ENCODE measurements at places on chromosomes 5 and 9. TPM values are rescaled to one million over a fixed set of nuclear protein-coding genes. Genes with fewer than 3 reads are reported as not detected.
A peak's percentile ranks its signal among the peaks of the same experiment; 100 is the strongest.

GRCh38 chr5:37015795-37016666 is 139.5 kb downstream of the NIPBL start:
- H3K27ac ChIP-seq: no peak overlapping the region
- DNase-seq: no peak
- H3K4me3 ChIP-seq: no peak overlapping the region
- no peaks in the 10 kb centered on the region for H3K27me3 ChIP-seq
- H3K4me1 ChIP-seq: no peaks in the 10 kb centered on the region
- H3K36me3 ChIP-seq: peaks cover 16% of the 10 kb centered on the region

DNA sequence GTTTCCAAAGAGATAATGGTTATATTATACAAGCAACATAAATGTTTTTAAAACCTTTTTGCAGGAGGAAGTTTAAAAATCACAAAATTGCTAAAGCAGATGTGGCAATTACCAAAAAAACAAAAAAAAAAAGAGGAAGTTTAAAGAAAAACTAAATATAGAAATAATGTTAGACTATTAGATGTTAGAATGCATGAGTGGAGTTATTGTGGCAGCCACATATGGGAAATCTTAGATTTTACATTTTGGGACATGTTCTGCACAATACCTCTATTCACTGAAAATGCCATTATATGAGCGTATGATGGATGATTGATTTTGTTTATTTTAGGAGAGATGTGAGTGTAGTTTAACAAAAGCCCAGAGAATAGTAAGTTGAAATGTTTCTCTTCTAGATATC is 31.2 kb upstream of the DTWD2 start:
- H3K4me3 ChIP-seq: no peak overlapping the region
- H3K27me3 ChIP-seq: no peaks in the 10 kb centered on the region
- no peak overlapping the region for H3K27ac ChIP-seq
- no peaks in the 10 kb centered on the region for H3K4me1 ChIP-seq

DNA sequence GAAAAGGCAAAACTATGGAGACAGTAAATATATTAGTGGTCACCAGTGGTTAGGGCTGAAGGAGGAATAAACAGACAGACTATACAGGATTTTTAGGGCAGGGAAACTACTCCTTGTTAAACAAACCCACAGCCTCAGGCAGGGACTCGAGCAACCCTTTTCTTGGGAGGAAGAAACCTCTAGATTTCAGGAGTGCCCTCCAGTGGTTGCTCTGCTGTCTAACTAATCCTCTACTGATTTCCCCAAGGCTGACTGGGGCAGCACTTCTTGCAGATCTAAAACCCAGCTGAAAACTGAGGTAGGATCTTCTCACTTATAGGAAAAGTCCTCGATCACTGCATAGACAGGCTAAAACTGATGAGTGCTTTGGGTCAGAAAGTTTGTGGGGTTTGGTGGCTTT is 176.8 kb downstream of the ISOC1 start:
- peak; percentile 60 for DNase-seq
- no peaks in the 10 kb centered on the region for H3K27me3 ChIP-seq
- H3K4me1 ChIP-seq: no peaks in the 10 kb centered on the region
- H3K4me3 ChIP-seq: no peak overlapping the region
- H3K36me3 ChIP-seq: no peaks in the 10 kb centered on the region

DNA sequence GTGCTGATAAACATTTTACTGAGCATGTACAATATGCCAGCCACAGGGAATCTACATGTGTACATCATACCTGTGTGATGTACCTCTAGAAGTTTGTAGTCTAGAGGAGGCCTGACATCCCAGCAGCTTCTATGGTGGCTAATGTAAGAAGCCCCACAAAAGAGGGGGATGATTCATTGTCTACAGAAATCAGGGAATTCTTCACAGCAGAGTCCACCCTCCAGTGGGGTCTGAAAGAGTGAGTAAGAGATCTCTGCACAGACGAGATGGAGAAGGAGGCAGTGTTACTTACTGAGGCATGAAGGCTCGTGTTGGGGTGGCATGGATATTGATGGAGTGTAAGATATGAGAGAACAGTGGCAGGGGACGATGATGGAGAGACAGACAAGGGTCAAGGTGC is 103.0 kb downstream of the NTRK2 start:
- no peak for DNase-seq
- no peak overlapping the region for H3K4me3 ChIP-seq
- no peaks in the 10 kb centered on the region for H3K27me3 ChIP-seq
- no peaks in the 10 kb centered on the region for H3K4me1 ChIP-seq
- no peak overlapping the region for H3K27ac ChIP-seq

GRCh38 chr5:107736638-107737037 is 65.9 kb upstream of the EFNA5 start:
- H3K36me3 ChIP-seq: peaks cover 12% of the 10 kb centered on the region
- H3K27ac ChIP-seq: no peak overlapping the region
- no peak overlapping the region for H3K4me3 ChIP-seq

DNA sequence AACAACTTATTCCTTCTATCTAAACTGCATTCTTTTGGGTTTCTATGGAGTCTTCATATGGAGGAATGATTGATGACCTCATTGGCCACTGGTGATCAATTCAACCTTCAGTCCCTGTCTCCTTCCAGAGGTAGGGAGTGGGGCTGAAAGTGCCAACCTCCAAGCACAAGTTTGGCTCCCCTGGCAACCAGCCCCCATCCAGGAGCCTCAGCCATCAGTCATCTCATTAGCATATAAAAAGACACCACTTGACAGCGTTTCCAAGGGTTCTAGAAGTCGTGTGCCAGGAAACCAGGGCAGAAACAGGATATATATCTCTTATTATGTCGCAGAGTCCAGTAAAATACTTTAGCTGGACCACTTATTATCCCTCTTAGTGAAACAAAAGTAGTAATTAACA is 9.8 kb downstream of the SLC31A2 start:
- peak; percentile 74 for DNase-seq
- no peaks in the 10 kb centered on the region for H3K27me3 ChIP-seq
- H3K4me3 ChIP-seq: no peak overlapping the region
- H3K4me1 ChIP-seq: peaks cover 2% of the 10 kb centered on the region
- peaks cover 6% of the 10 kb centered on the region for H3K36me3 ChIP-seq

GRCh38 chr9:650362-650761 is 191.1 kb upstream of the DMRT1 start:
- peaks cover 7% of the 10 kb centered on the region for H3K4me1 ChIP-seq
- no peaks in the 10 kb centered on the region for H3K36me3 ChIP-seq
- H3K4me3 ChIP-seq: peak overlapping the region; percentile 63
- peak; percentile 49 for DNase-seq

DNA sequence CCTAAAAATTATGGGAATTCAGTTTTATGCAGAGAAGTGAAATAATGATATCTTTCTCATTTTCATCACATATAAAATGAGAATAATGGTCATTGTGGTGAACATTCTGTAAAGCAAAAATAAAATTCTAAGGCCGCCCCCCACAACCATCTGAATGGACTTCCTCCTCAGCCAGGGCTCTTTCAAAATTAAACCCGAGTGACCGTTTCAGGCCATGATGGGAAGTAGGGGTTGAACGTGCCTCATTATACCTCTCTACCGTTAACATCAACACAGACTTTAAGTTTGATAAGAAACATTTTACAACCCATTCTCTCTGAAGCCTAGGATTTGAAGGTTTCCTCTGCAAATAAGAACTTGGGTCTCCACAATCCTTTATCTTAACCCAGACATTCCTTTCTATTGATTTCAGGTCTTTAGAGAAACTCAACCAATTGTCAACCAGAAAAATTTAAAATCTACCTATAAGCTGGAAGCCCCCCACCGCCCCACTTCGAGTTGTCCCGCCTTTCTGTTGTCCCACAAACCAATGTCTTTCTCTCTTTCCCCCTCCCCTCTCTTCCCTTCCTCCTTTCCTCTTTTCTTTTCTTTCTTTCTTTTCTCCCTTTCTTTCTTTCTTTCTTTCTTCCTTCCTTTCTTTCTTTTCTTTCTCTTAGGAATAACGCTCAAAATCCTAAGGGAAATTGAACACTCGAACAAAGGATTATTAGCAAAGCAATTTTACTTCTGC is 1.7 kb upstream of the TMCO6 start:
- no peak overlapping the region for H3K27ac ChIP-seq
- DNase-seq: no peak
- H3K27me3 ChIP-seq: no peaks in the 10 kb centered on the region
- H3K4me1 ChIP-seq: no peaks in the 10 kb centered on the region
- H3K36me3 ChIP-seq: peaks cover 22% of the 10 kb centered on the region

DNA sequence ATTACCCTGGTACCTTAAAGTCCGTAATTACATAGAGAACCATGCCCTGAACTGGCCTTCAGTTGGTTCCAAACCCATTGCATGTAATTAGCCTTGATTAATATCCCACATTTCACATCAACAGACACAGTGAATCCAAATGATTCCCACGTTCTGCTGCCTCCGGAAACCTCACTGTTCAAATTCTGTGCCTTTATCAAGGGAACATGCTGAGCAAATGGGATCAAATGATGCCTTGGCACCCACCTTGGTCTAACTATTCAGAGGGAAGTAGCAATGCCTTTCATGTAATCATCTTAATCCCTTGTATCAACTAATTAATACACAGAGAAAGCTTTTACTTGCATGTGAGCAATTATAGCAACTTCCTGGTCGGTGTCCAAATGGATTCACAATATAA is 100.6 kb downstream of the EFNA5 start:
- no peaks in the 10 kb centered on the region for H3K36me3 ChIP-seq
- H3K27ac ChIP-seq: no peak overlapping the region
- H3K4me3 ChIP-seq: no peak overlapping the region
- DNase-seq: no peak

DNA sequence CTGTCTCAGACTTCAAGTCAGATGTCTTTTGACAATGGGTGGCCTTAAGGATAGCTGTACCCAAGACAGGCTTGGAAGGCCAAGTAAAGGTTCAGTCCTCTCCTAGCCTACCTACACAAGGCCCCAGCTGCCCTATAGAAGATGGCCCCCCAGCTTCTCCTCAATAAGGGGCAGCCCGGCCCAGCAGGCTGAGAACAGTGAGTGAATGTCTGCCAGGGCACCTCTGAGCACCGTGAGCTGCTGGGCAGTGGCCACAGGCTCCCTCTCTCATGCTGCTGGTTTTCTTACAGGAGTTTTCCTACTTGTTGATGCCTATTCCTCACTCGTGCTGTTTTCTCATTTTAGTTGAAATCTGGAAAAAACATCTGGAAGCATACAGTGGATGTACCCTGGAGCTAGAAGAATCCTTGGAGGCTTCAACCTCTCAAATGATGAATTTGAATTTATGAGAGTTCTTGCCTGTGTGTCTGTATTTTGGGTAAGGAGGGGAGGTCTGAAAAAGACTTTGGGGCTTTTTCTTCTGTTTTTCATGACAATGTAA is 40.1 kb downstream of the SECISBP2 start:
- peaks cover 88% of the 10 kb centered on the region for H3K36me3 ChIP-seq
- no peak for DNase-seq
- no peak overlapping the region for H3K27ac ChIP-seq
- H3K4me3 ChIP-seq: no peak overlapping the region
- no peaks in the 10 kb centered on the region for H3K27me3 ChIP-seq

DNA sequence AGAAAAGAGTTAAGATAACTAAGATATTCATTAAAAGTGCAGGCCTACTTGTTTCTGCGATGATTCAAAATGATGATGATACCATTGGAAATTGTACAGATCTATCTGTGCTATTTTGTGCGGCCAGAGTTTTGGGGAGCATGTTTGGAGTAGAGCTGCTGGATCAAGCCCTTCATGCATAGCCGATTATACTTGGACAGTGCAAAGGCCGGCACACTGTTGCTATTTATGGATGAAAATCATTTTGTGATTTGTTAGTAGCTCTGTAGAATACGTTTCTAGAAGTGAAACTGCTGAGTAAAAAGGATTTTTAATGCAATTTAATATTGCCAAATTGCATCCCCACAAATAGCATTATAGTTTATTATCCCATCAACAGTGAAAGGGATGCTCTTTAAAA is 82.1 kb upstream of the NMUR2 start:
- no peaks in the 10 kb centered on the region for H3K4me1 ChIP-seq
- no peaks in the 10 kb centered on the region for H3K36me3 ChIP-seq

GRCh38 chr5:94010814-94011213 is 269.4 kb upstream of the POU5F2 start:
- H3K27ac ChIP-seq: no peak overlapping the region
- no peak for DNase-seq
- H3K27me3 ChIP-seq: no peaks in the 10 kb centered on the region

- peak overlapping the region; percentile 53 for H3K4me3 ChIP-seq
- H3K36me3 ChIP-seq: no peaks in the 10 kb centered on the region
- peak; percentile 24 for DNase-seq
- no peaks in the 10 kb centered on the region for H3K27me3 ChIP-seq
- no peaks in the 10 kb centered on the region for H3K4me1 ChIP-seq
Observed at GRCh38 chr9:135076876-135077430, 10.5 kb upstream of the OLFM1 start.

GRCh38 chr5:84168841-84169240 is 215.8 kb downstream of the EDIL3 start:
- H3K27me3 ChIP-seq: no peaks in the 10 kb centered on the region
- H3K27ac ChIP-seq: no peak overlapping the region
- no peaks in the 10 kb centered on the region for H3K4me1 ChIP-seq
- H3K36me3 ChIP-seq: peaks cover 11% of the 10 kb centered on the region

DNA sequence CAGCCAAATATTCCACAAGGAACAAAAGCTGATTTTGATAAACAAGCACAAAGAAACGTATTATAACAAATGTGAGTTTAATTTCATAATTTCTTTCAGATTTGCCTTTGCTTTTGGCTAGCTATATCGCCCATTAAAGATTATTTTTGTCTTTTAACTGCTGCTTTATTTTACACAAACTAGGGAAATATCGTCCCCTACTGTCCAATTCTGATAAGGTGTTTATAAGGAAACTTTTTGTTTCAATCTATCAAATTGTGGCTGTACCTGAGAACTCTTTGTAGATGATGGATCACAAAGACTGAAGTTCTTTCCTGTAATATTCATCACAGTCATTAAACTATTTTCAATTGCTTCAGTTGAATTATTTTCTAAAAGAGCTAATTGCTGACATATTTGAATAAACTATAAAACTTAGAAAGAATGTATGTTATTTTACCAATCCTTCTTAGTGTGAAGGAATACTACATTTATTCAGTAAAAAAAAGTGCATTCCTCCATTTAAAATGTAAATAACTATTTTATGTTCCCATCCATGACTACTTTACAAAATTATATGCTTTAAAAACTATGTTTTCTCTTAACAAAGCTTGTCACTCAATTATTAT is 431.3 kb upstream of the ITGA1 start:
- no peak overlapping the region for H3K27ac ChIP-seq
- no peaks in the 10 kb centered on the region for H3K27me3 ChIP-seq
- DNase-seq: no peak
- no peak overlapping the region for H3K4me3 ChIP-seq
- no peaks in the 10 kb centered on the region for H3K4me1 ChIP-seq
- H3K36me3 ChIP-seq: no peaks in the 10 kb centered on the region

GRCh38 chr9:128457207-128457606 is 1.4 kb downstream of the ODF2 start:
- no peaks in the 10 kb centered on the region for H3K4me1 ChIP-seq
- peak; percentile 49 for DNase-seq
- peaks cover 19% of the 10 kb centered on the region for H3K27me3 ChIP-seq

GRCh38 chr5:34586117-34586885 is 69.8 kb upstream of the RAI14 start:
- H3K27ac ChIP-seq: no peak overlapping the region
- no peak for DNase-seq
- no peaks in the 10 kb centered on the region for H3K27me3 ChIP-seq
- H3K4me1 ChIP-seq: no peaks in the 10 kb centered on the region

LCN9 gene
- total RNA-seq: 0.72 TPM

DAB2IP gene
- total RNA-seq: 22.0 TPM

DNAH5 gene
- total RNA-seq: 0.50 TPM

PKD2L2 gene
- total RNA-seq: not detected

SIGMAR1 gene
- total RNA-seq: 68.2 TPM

FRRS1L gene
- 3.3 TPM for total RNA-seq

Data from H9 (cell line).